NCI-H1694 treated with DMSO at 0.1 percent for 48 hours (cell line): ENCODE measurements at places on chromosomes 6 and 20.

GRCh38 chr6:122869437-122870024, 80.5 kb downstream of the SMPDL3A start:
- peak; percentile 56 for DNase-seq

GRCh38 chr6:5771211-5771610, 235.5 kb downstream of the NRN1 start:
- no peak for DNase-seq

DNA sequence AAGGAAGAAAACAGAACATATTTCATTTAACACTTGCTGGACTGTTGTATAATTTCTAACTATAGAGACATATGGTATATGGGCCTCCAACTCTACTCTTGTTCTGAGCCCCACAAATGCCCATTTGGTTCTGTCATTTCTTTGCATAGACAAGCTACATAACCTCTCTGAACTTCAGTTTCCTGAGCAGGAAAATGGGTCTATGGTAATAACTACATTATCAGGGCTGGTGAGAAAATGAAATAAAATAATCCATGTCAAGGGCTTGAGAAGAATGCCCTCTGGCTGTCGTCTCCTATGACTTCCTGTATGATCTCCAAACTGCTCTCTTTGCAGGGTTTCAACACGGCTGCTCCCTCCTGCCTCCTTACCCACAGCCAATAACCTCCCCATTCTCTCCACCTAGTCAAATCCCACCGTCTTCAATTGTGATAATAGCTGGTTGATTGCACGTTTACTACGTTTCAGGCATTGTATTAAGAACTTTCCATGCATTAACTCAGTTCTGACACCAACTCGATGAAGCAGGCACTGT, 12.0 kb downstream of the ZCCHC3 start:
- no peak for DNase-seq

- no peak for DNase-seq
These were observed 2.5 kb downstream of the MCM9 start for GRCh38 chr6:118932421-118932820.

DNA sequence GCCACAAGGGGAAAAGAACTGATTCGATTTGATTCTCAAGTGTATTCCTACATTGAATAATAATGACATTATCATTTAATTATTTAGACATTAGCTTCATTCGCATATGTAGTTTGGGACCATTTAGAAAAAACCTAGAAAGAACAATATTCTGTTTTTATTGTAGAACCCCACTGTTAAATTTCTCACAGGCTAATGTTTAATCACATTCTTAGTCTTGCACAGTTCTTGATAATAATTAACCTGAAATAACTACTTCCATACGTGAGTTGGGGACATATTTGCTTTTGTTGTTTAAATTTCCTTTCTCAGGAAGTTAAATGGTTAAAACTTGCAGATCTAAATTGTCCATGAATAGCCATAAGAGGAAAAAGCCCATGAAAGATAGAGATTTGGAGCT, 275.2 kb downstream of the TFAP2B start:
- DNase-seq: no peak

DNA sequence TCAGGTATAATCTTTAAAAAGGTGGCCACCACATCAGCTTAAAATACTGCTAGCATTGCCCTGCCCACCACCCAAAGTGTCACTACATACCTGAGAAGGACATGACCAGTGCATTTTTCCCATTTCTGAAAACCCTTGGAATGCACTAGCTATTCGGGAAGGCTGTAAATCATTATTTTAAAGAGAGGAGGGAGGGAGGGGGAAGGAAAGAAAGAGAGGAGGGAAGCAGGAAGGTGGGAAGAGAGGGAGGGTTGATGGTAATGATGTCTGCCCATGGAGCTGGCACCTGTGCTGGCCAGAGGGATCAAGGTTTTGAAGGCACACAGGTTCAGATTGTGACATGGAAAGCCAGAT, 32.4 kb downstream of the VAPB start:
- no peak for DNase-seq

DNA sequence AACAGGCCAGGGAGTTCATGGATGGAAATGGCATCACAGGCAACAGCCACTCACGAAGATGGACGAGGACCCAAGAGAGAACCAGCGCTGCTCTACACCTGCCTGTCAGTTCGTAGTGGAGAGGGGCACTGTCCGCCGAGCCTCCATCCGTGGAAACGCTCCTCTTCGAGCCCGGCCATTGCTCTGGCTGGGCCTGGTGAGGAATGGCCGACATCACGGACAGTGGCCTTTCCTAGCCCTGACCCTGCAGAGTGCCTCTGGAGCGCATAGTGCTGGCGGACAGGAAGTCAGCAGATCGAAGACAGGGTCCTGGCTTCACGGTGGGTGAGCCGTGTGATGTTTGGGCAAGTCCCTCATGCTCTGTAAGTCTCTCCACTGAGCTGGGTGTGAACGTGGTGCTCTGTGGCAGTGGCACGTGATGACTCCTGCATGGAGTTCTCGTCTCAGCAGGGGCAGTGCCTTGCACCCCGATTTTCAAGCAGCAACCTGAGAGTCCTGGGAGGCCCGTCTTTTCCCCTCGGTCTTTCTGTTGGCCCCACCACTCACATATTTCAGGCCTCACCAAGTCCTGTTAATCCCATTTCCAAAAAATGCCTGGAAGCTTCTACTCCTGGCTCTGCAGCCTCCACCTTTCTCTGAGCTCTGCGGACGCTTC, 214.4 kb downstream of the ERMARD start:
- no peak for DNase-seq

DNA sequence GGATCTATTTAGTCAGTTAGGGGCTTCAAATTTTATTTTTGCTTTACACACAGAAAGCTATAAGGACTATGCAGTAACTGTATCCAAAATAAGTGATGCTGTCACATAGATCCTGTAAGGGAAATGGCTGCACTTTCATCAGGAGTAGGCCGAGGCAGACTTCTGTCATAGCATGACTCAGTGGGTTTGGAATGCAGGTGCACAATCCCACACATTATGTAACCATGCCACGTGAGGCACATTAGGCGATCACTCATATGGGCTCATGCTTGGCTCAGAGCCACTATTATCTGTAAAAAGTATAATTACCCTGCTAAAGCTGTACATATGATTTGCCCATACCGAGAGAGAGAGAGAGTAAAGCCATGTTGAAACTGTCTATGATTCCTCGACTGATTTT, 1189.4 kb upstream of the EYS start:
- DNase-seq: no peak

DNA sequence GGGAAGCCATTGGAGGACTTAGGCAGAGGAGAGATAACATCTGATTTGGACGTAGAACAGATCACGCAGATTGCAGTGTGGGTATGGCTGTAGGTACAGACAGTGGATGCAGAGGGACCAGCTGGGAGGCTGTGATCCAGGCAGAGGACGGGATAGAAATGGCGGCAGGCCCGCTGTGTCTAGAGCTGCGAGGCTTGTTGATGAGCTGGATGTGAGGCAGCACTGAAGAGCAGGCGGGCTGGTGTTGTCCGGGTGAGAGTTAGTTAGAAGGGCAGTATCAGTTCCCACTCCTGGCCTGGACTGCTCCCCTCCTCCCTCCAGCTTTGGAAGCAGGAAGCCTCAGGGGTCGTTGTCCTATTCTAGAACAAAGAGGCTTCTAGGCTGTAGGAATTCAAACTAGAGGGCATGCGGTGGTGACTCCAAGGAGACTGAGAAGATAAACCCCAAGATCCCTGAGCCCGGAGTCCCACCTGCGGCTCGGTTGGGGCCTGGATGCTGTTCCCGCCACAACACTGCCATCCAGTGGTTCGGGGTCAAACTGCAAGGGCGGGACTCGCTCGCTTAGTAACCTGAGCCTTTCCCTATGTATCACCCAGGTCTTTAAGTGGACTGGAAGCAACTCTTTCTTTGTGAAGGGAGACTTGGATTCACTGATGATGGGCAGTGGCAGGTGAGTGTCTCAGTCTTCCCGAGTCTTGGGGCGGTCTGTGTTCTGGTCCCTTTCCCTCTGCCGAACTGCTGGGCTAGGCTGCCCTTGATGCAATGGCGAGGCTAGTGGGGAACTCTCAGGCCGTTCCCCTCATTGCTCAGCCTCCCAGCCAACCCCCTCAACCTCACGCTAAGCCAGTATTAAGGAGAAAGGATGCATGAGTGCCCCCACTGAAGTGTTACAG, 11.2 kb downstream of the TLDC2 start:
- peak; percentile 42 for DNase-seq
